Foreskin keratinocyte (primary cell): ENCODE measurements at places on chromosomes 2 and 18.
A peak's percentile ranks its signal among the peaks of the same experiment; 100 is the strongest.

- DNase-seq = no peak
These were observed 33.8 kb downstream of the RTP5 start for GRCh38 chr2:241903121-241904010.

DNA sequence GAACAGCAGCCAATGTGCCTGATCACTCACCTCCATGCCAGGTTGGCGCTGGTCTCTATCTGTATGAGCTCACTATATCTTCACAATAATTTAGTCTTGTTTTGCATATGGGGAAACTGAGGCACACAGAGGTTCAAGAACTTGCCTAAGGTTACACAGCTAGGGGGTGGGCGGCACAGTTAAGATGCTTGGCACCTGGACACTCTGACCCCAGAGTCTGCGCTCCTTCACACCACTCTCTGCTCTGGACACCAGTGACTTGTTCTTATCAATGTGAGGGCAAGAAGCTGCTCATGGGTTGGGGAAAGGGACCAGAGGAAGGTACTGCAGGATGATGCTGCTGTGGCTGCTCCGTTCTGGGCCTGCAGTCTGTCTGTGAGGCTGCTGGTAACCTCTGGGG lies 27.1 kb downstream of the FBLN7 start:
- DNase-seq = no peak

- peak; percentile 78 for DNase-seq
These were observed 39.8 kb upstream of the AAK1 start for GRCh38 chr2:69683170-69683971.

DNA sequence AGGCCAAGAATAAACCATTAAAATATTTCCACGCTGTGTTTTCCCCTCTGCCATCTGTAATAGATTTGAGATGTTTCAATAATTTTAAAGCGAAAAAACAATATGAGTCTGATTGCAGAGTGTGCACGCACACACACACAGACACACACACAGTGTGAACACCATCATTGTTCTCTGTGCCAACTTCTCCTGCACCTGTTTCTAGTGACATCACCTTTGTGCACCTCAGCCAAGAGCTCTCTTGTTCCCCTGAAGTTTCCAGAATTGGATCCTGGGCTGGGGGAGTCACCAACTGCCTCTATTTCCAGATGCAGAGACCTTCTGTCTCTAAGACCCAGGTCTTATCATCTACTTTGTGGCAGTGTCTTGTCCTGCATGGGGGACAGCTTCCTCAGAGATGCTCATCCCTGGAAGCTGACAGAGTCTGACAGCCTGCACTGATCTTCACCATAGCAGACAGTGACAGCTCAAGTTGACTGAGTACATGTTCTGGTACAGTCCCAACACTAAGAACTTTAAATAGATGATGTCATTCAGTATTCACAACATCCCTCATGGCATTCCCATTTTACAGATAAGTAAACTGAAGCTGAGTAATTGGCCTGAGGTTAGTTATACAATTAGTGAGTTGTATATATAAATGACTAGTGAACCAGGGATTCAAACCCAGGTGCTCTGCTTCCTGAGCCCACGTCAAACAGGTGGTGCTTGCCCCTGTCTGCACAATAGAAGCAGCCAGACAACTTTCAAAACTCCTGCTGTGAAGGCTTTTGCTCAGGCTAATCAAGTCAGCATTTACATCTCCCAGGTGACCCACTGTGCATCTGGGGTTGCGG lies 39.4 kb downstream of the ACOXL start:
- DNase-seq = no peak

DNA sequence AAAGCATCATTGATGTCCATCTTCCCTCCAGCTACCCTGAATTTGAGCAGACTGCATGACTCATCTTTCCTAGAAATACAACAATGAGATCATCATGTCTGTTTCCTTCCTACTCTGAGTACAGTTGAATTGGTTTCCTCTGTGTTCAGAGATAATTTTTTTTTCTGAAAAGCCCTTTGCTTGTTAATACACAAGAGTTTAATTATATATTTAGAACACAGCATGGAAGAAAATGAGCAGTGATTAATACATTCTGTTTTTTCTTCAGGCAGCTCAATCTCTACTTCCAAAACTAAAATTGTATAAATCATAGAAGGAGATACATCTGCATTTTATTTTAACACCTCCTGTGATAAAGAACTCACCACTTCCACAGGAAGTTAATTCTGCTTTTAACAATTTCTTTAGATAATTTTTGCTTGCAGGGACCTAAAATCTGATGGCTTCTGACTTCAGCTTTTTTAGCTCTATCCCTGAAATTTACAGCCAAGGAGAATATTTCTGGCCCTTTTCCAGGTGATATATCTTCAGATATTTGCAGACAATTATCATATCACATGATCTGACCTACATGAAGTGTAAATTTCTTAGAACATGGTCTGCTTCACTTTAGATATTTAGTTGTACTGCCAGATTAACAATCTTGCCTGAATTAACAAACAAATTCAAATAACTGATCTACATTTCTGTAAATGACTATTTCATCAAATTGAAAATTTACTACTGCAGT lies 249.0 kb downstream of the TRIB2 start:
- peak; percentile 33 for DNase-seq

DNA sequence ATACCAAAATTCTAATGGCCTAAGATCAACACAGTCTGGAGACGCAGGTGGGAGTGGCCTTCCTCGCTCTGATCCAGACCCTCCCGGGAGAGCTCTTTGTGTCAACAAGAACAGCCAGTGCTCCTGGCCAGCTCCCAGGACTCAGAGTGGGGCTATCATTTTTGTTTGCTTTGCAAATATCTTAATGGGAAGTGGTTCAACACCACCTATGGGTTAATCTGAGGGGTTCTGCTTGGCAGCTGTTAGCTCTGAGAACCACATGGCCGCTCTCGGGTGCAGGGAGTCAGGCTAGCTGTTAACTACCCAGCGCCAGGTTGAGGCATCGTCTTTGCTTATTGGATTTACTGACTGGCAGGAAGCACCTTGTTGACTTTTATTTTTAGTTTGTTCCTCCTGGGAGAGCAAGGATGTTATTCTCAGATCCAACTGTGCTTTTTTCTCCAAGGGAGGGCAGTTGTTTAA lies 184.8 kb upstream of the SP5 start:
- no peak for DNase-seq

GRCh38 chr2:172863341-172863740 lies 127.7 kb downstream of the RAPGEF4 start:
- no peak for DNase-seq

- DNase-seq = no peak
These were observed 861 bp upstream of the SEMA4C start for GRCh38 chr2:96870626-96871255.

DNA sequence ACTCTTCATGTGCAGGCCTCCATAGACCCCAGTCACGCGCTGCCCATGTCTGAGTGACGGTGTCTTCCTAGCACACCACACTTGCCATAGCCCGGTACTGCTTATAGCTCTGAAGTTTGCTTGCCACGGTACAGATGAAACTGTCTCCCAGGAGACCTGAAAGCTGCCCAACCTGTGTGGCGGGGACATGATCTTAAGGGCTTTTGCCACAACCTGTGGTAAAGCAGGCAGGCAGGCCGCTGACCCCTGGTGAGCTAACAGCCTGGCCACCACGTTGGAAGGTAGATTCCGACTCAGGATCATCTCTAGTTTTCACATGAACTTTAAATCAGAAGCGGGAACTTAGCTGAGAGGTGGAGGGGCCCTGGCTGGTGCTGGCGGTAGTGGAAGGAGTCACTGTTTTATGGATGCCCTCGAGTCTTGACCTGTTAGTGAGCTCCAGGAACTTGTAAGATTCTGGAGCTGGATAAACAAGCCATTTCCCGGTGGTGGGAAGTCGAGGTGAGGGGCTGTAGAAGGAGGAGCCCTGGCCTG lies 153.3 kb downstream of the ZNF236 start:
- no peak for DNase-seq

GRCh38 chr2:9552219-9553178 lies 3.1 kb downstream of the ADAM17 start:
- DNase-seq = peak; percentile 79

DNA sequence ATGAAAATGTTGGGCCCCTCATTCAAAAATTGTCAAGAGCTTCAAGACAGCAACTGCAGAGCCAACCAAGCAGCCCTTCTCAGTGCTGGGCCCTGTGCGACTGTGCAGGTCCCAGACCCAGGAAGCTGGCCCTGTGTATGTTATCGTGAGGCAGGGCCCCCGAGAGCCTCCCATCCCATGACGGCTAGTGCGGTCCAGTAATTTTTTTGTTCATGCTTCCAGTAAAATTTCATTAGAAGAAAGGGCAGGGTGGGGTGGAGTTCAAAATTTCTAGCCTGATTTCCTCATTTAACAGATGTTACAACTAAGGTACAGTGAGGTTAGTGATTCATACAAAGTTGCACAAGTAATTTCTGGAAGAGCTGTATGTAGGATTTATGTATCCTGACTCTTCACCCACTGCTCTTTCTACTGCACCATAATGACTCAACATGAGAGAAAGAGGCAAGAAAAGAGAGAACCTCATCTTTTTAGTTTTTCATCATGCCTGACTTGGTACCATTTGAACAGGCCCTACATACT lies 105.5 kb downstream of the ZEB2 start:
- DNase-seq = peak; percentile 88
